ENCODE measurements at places on chromosomes 13 and 19. TPM values are rescaled to one million over a fixed set of nuclear protein-coding genes. Genes with fewer than 3 reads are reported as not detected.

- no peak for DNase-seq
Measured at GRCh38 chr13:75326173-75327134, 155.5 kb downstream of the TBC1D4 start.

Gene ZNF225
- 3.0 TPM for total RNA-seq

Gene ZNF772
- total RNA-seq, result 37.9 TPM

DNA sequence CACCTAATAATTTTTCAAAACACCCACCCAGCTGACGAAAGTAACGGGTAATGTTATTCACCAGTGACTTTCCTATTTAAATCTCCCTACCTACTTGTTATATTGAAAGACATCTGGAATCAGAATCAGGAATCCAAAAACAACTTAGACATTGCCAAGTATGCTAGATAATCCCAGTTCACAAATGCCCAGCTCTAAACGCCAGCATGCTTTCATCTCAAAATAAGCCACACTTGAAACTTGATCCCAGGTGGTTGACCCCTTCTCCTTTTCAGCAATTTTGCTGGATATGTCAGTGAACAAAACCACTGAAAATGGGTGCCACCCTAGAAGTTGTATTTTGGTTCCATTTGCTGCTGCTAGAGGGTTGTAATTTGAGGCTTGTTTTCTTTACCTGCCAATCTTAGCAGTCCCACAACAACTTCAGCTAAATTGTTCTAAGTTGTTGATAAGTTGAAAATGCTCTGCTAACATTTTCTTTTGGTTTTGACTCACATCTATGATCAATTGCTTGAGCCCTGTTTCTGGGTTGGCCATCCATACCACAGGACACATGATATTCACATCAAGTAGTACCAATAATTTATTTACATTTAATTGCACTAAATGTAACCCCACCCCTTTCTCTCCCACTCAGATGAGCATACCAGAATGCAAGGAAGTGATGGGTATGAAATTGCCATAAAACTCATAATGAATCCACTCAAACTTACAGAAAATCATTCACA is 66.4 kb downstream of the DCT start:
- DNase-seq, result no peak

GRCh38 chr13:41459432-41460073 is 2.2 kb downstream of the RGCC start:
- no peak for DNase-seq

GRCh38 chr19:5987077-5987818 is 9.3 kb upstream of the RANBP3 start:
- DNase-seq, result peak; percentile 84

GRCh38 chr19:15936950-15937349 is 2.6 kb upstream of the CYP4F11 start:
- DNase-seq, result no peak

Gene C1QTNF9B
- 2.4 TPM for total RNA-seq
